ENCODE measurements at places on chromosomes 6 and 20.

GRCh38 chr6:166584155-166584554, 2.3 kb downstream of the RAMACL start:
- no peak overlapping the region for H3K27ac ChIP-seq
- peak; percentile 13 for ATAC-seq
- H3K27me3 ChIP-seq = no peaks in the 10 kb centered on the region

GRCh38 chr6:35359346-35359743, 17.0 kb downstream of the PPARD start:
- H3K4me1 ChIP-seq = peaks cover 8% of the 10 kb centered on the region
- H3K4me3 ChIP-seq = no peak overlapping the region
- peaks cover 25% of the 10 kb centered on the region for H3K36me3 ChIP-seq
- no peaks in the 10 kb centered on the region for H3K27me3 ChIP-seq

- peak within 1 kb of the TSS; percentile 90 for H3K4me3 ChIP-seq
- no peaks in the 10 kb centered on the region for H3K27me3 ChIP-seq
- ATAC-seq = peak; percentile 64
- H3K4me1 ChIP-seq = peaks cover 14% of the 10 kb centered on the region
- H3K36me3 ChIP-seq = no peaks in the 10 kb centered on the region
These were observed at the start of gene LAMA4 for GRCh38 chr6:112253841-112254816. LAMA4 (minus strand) TSS chr6:112254567; CDS start chr6:112254150, 417 bp downstream.

DNA sequence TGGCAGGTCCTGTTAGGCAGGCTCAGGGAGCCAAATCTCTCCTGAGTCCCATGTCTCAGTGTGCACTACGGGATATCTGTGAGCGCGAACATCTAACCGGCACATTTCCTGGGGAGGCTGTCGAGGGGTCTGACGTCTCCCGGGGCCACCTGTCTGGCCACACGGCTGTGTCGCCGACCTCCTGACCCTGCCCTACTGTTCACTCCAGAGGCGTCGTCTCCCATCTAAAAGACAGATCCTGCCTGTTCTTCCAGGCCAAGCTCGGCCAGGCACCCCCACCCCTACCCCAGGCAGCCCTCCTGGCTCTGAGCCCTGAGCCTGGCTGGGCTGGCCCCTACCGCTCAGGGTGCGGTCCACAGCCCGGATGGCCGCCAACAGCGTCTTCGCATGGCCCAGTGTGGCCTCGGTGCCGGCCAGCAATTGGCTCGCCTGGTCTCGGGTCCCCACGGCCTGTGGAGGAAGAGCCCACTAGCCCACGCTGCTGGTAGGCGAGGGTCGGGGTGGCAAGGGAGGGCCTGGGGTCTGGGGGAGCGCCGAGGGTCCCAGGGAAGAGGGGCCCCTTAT, 16.6 kb downstream of the ADRM1 start:
- no peak overlapping the region for H3K27ac ChIP-seq
- no peaks in the 10 kb centered on the region for H3K27me3 ChIP-seq
- ATAC-seq = no peak
- H3K4me1 ChIP-seq = no peaks in the 10 kb centered on the region

GRCh38 chr20:41365777-41366545, 657 bp downstream of the EMILIN3 start:
- H3K27me3 ChIP-seq = peaks cover 65% of the 10 kb centered on the region
- peak overlapping the region; percentile 55 for H3K4me3 ChIP-seq
- H3K36me3 ChIP-seq = no peaks in the 10 kb centered on the region

DNA sequence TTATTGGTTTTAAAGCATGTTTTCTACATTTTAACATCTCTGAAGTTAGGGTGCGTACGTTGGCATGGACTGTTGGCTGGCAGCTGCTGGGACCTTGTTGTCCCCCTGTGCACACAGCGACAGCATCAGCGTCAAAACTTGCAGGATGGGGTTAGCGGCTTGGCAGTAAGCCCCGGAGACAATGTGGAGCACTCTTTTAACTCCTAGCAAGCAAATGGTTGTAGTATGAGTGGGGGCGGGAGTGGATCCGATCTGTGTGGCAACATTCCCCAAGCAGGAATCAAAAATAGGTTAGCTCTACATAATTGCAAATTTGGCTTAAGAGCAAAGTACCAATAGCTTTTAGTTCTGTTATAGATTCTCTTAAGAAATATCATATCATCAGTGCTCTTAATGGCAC, 70.1 kb downstream of the NRN1 start:
- H3K27ac ChIP-seq = no peak overlapping the region
- no peak overlapping the region for H3K4me3 ChIP-seq
- ATAC-seq = no peak
- no peaks in the 10 kb centered on the region for H3K36me3 ChIP-seq

DNA sequence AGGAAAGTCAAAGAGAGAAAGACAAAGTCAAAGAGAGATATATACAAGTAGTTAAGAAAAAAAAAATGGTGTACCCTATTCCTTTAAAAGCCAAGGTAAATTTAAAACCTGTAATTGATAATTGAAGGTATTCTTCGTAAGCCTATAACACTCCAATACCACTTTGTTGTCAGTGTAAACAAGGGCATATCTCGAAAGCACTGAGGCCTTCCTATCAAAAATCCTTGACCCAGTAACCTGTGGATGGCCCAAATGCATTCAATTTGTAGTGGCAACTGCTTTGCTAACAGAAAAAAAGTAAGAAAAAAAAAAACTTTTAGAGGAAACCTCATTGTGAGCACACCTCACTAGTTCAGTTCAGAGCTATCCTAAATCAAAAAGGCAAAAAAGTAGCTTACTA, 39.3 kb upstream of the SAMD3 start:
- no peaks in the 10 kb centered on the region for H3K27me3 ChIP-seq
- ATAC-seq = no peak
- no peak overlapping the region for H3K27ac ChIP-seq

DNA sequence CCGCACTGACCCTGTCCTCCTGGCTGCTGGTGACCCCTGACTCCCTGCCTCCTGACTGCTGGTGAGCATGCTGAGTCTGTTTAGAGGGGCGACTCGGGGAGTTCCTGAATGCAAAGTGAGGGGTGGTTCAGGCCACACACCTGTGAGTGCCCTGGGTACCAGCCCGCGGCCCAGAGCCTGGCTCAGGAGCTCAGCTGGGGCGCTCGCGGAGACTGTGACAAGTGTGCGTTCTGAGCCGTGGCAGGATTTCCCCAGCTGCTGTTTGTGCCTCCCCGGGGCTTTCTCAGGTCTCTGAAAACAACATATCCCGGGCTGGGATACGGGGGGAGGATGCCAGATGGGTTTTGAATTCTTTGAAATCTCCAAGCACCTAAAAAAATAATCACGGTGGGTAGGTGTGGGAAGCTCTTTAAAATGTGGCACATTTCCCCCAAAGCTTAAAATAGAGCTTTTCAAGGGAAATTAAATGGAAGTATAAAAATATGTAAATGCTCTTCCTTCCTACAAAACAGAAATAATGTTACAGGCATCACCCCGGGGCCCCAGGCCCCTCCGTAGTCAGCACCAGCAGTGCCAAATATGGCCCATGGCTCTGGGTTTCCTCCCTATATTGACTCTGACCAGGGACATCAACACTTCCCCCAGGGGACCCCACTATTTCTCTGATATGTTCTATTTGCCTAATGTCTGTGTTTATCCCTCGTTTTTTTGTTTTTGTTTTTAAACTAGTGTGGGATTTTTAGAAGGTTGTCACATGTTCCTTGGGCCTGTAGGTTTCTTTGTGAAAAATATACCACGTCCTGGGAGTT, 49.9 kb upstream of the TAGAP start:
- no peaks in the 10 kb centered on the region for H3K27me3 ChIP-seq
- ATAC-seq = no peak
- no peak overlapping the region for H3K27ac ChIP-seq
- H3K4me3 ChIP-seq = no peak overlapping the region
- no peaks in the 10 kb centered on the region for H3K4me1 ChIP-seq
- H3K36me3 ChIP-seq = no peaks in the 10 kb centered on the region

DNA sequence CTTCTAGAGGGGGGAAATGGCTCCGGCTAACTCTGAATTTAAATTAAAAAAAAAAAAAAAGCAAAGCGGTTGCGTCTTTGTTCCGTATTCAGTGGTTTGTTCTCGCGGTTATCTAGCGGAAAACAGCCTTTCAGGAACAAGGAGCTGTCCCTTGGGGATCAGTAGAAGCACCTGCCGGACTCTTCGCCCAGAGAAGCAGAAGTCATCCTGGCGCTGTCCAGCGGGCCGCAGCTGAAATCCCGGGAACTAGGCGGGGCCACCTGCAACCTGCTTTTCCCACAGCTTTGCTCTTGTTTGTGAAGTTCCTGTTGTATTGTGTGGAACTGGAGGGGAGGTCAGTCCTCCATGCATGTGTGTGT, 43.9 kb upstream of the GJE1 start:
- H3K4me1 ChIP-seq = no peaks in the 10 kb centered on the region
- H3K27me3 ChIP-seq = peaks cover 32% of the 10 kb centered on the region
- H3K27ac ChIP-seq = no peak overlapping the region
- no peaks in the 10 kb centered on the region for H3K36me3 ChIP-seq
- H3K4me3 ChIP-seq = no peak overlapping the region
- no peak for ATAC-seq

All from gastroesophageal sphincter (tissue), 4 donors.